ENCODE measurements at places on chromosomes 6 and 20. TPM values are rescaled to one million over a fixed set of nuclear protein-coding genes. Genes with fewer than 3 reads are reported as not detected.

Gene GJA10
- not detected for total RNA-seq

DNA sequence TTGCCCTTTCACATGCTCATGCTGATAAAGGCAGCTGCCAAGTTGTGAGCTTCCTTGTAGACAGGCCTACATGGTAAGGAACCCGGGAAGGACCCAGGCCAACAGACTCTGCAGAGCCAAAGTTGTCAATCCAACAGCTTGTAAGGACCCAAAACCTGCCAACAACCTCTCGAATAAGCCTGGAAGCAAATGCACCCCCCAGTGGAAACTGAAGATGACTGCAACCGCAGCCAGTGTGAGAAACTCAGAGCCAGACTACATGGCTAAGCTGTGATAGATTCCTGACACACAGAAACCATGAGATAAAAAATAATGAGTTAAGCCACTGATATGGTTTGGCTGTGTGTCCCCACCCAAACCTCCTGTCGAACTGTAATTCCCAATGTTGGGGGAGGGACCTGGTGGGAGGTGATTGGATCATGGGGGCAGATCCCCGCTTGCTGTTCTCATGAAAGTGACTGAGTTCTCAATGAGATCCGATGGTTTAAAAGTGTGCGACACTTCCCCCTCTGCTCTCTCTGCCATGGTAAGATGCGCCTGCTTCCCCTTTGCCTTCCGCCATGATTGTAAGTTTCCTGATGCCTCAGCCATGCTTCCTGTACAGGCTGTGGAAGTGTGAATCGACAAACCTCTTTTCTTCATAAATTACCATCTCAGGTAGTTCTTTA is 18.8 kb upstream of the CLPSL2 start:
- DNase-seq = no peak

DNA sequence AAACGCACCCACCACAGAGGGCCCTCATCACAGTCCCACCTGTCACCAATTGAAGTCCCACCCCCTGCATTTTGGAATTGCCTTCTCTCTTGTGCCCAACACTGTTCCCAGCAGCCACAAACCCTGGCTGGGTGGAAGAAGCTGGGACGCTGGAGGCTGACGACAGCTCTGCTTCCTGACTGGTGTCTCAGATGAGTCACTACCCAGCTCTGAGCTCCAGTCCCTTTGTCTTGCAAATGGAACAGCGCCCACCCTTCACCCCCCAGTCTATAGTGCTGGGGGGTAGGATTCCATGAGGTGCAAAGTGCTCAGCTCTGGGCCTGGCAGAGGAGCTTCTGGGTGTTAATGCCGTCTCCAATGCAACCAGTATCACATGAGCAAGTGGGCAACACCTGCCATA is 85.3 kb downstream of the DLGAP4 start:
- DNase-seq = peak; percentile 54

DNA sequence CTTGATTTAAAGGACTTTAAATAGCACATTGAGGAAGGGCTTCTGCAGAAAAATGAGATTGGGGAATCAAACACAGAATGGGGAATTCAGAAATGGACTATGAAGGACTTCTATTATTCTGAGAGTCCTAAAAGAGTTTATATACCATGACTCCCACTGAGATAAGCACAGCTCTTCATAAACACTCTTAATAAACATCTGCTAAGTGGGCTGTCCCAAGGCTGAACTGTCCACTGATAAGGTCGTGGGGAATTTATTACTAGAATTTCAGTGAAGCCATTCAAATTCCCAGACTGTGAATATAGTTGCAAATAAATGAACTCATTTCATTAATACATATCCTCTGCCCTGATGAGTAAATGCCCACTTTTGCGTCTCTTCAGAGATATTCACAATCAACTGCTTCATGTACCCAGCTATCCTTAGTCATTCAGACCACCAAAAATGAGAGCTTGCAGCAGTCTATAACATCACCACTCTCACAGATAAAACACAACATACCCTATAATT is 468.2 kb upstream of the RUNX2 start:
- DNase-seq = no peak

Gene BFSP1
- total RNA-seq = 3.0 TPM

Gene TRIM31
- total RNA-seq = not detected

Data from adrenal gland (tissue), 19 donors.